ENCODE measurements at places on chromosomes 6 and 20. TPM values are rescaled to one million over a fixed set of nuclear protein-coding genes. Genes with fewer than 3 reads are reported as not detected.

GRCh38 chr6:11589261-11589660 lies 51.7 kb downstream of the TMEM170B start:
- H3K4me3 ChIP-seq: no peak overlapping the region
- H3K36me3 ChIP-seq: no peaks in the 10 kb centered on the region
- no peaks in the 10 kb centered on the region for H3K27me3 ChIP-seq
- no peaks in the 10 kb centered on the region for H3K4me1 ChIP-seq
- peak overlapping the region; percentile 50 for H3K27ac ChIP-seq

DNA sequence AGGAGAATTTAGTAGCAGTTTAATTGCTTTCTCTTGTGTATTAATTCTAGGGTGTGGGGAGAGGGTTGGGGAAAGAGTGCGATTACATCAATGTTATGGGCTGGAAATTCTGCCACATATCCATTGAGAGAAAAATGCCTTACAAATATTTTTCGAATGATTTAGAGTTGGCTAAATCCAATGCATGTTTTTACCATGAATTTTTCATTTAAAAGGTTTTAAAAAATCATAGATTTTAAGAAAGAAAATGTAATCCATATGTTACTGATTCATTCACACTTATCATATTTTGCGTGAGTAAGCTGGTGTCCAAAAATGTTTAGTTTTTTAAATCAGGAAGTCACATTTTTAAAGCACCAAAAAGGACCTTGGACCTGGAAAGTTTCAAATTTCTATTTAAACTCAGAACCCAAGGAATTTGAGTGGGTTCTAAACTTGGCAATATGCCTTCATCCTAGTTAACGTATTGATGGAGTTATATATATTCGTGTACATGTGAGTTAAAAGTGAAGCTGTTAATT lies 627.4 kb upstream of the CITED2 start:
- H3K4me1 ChIP-seq: no peaks in the 10 kb centered on the region
- no peaks in the 10 kb centered on the region for H3K36me3 ChIP-seq
- no peak overlapping the region for H3K27ac ChIP-seq
- no peaks in the 10 kb centered on the region for H3K27me3 ChIP-seq

DNA sequence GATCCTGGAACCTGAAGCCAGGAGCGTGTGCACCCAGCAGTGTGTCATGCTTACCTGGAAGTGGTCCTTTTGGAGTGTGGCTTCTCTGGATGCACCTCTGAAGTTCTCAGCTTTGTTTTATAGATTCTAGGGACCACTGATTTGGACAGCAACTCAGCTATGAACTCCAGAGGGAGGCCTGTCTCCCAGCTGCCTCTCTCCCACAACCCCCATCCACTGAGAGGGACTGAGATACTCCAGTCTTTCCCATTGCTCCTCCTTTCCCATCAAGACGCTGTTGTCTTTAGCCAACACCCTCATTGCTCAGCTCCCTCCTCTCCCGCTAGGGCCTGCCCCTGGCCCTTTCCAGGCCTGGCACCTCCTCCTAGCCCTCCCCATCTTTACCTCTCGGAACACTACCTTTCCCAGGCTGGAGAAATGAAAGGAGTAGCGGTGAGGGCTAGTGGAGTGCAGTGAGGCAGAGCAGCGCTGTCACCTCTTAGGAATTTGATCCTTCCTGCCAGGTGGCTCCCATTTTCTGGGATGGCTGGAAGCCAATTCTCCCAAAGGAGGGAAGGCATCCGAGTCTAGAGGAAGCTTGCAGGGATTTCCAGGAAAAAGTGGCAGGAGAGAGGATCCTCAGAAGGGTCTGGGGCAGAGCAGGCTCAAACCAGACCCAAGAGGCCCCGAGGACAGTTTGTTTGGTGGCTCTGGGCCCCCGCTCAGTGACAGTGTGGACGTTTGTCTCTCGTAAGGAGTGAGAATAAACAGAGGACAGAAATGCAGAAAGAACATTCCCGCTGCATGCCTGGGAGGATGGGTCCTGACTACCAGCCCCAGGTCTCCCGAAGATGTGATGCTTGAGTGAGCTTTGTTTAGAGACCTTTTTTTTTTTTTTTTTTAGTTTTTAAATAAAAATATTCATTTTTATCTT lies at the start of gene LRRN4:
Gene LRRN4 (minus strand): TSS at position 285 of the 913 bp plus-strand sequence. CDS start 1,261 bp downstream, outside the sequence.
- H3K27ac ChIP-seq: no peak within 1 kb of the TSS
- H3K4me1 ChIP-seq: peaks cover 4% of the 10 kb centered on the region
- no peak for DNase-seq

DNA sequence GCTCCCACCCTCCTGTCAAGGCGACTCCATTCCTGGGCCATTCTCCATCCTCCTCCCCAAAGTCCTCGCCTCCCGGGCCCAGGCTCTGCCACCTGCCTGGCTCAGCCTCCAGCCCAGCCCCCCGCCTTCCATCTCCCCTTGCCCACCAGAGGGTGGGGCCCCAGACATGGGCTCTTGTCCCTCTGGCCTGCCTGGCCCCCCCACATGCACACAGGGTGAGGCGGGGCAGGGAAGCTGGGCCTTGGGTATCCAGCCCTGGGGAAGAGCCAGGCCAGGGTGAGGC lies 95.2 kb downstream of the YTHDF1 start:
- H3K4me3 ChIP-seq: no peak overlapping the region
- no peak for DNase-seq
- no peak overlapping the region for H3K27ac ChIP-seq
- H3K36me3 ChIP-seq: no peaks in the 10 kb centered on the region
- H3K4me1 ChIP-seq: no peaks in the 10 kb centered on the region
- no peaks in the 10 kb centered on the region for H3K27me3 ChIP-seq

- no peak for DNase-seq
- H3K27me3 ChIP-seq: no peaks in the 10 kb centered on the region
- H3K4me1 ChIP-seq: peaks cover 4% of the 10 kb centered on the region
- H3K36me3 ChIP-seq: no peaks in the 10 kb centered on the region
- no peak overlapping the region for H3K27ac ChIP-seq
Observed at GRCh38 chr20:11401988-11402387, 515.7 kb upstream of the BTBD3 start.

DNA sequence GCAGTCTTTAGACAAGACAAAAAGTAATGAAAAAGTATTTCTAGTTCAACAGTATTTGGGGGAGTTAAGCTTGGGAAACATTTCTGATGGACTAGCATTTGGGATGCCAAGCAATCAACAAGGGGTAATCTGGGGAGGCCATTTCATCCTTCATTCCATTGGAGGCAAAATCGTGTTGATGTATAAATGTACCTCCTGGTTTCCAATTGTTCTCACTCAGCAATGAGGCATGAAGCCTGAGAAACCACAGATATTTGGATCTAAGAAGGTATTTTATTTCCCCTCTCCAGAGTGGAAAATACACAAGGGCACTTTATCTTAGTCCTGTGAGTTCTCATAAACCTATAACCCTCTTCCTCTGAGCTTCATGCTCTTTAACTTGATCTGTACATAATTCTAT lies 68.2 kb downstream of the TBX18 start:
- no peak overlapping the region for H3K27ac ChIP-seq
- no peaks in the 10 kb centered on the region for H3K4me1 ChIP-seq
- H3K36me3 ChIP-seq: no peaks in the 10 kb centered on the region
- DNase-seq: no peak

DNA sequence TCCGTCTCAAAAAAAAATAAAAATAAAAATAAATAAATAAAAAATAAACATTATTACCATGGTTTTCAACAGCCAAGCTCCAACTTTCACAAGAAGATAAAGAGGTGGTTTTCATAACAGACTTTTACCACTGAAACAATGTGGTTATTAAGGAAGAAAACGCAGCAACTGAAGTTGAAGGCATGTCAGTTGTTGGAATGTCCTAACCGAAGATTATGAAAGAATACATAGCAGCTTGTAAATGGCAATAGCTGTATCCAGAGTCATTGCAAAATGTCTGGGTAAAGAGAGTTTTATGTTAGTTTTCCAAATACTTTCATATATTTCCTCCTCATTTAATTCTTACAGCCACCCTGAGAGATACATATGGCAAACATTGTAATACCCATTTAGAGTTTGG lies 161.6 kb upstream of the MARCKS start:
- H3K4me3 ChIP-seq: no peak overlapping the region
- H3K4me1 ChIP-seq: no peaks in the 10 kb centered on the region
- no peak overlapping the region for H3K27ac ChIP-seq
- no peaks in the 10 kb centered on the region for H3K36me3 ChIP-seq

DNA sequence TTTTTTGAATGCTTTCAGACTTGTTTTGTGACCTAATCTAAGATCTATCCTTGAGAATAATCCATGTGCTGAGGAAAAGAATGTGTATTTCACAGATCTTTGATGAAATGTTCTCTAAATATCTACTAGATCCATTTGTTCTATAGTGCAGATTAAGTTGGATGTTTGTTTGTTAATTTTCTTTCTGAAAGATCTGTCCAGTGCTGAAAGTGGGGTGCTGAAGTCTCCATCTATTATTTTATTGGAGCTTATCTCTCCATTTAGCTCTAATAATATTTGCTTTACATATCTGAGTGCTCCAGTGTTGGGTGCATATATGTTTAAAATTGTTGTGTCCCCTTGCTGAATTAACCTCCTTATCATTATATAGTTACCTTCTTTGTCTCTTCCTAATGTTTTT lies 303.6 kb downstream of the HTR1B start:
- no peaks in the 10 kb centered on the region for H3K36me3 ChIP-seq
- no peak overlapping the region for H3K4me3 ChIP-seq
- DNase-seq: no peak
- no peaks in the 10 kb centered on the region for H3K4me1 ChIP-seq
- H3K27ac ChIP-seq: no peak overlapping the region

GRCh38 chr6:121770943-121771342 lies 335.5 kb downstream of the GJA1 start:
- no peaks in the 10 kb centered on the region for H3K36me3 ChIP-seq
- H3K4me1 ChIP-seq: no peaks in the 10 kb centered on the region
- no peaks in the 10 kb centered on the region for H3K27me3 ChIP-seq
- H3K4me3 ChIP-seq: no peak overlapping the region

HUS1B gene
- not detected for total RNA-seq

MTFR2 gene
- total RNA-seq: not detected

TMEM217 gene
- not detected for total RNA-seq

GPSM3 gene
- 19.4 TPM for total RNA-seq

HTR1E gene
- total RNA-seq: not detected

KHDC1L gene
- not detected for total RNA-seq

FOXF2 gene
- 5.2 TPM for total RNA-seq

FLRT3 gene
- total RNA-seq: not detected

Measured in ascending aorta (tissue), 2 donors.